ENCODE measurements at places on chromosomes 6 and 20.

GRCh38 chr6:75081921-75082320, 123.9 kb downstream of the COL12A1 start:
- DNase-seq, result no peak

- DNase-seq, result no peak
Measured at GRCh38 chr20:63361519-63362435, 628 bp upstream of the CHRNA4 start.

DNA sequence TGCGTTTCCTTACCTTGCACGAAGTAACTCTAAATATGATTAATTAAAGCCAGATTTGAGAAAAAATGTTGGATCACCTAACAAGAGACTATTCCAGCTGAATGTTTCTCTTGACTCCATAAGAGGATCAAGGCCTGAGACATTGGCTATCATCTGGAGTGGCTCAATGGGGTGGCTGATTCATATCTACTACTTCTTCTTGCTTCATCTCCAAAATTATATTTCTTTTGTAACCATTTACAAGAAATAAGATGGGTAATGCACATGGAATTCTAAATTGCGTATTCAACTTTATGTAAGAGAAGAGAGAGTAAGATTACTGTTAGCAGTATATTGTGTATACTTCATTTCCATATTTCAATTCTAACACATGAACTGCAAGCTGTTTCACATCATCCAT, 819.0 kb upstream of the EYS start:
- no peak for DNase-seq

DNA sequence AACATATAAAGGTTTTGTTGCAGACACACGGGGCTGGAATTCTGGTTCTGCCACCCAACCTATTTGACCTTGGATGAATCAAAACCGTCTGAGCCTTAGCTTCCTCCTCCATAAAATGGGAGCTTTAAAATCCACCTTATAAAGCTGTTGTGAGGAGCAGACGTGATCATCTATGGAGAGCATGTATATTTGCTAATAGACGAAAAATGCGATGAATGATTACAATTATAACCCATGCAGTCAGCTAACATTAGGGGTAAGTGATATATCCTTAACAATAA, 586 bp upstream of the NUP153 start:
- DNase-seq, result no peak

- DNase-seq, result no peak
Measured at GRCh38 chr20:7665376-7665775, 274.9 kb downstream of the HAO1 start.

DNA sequence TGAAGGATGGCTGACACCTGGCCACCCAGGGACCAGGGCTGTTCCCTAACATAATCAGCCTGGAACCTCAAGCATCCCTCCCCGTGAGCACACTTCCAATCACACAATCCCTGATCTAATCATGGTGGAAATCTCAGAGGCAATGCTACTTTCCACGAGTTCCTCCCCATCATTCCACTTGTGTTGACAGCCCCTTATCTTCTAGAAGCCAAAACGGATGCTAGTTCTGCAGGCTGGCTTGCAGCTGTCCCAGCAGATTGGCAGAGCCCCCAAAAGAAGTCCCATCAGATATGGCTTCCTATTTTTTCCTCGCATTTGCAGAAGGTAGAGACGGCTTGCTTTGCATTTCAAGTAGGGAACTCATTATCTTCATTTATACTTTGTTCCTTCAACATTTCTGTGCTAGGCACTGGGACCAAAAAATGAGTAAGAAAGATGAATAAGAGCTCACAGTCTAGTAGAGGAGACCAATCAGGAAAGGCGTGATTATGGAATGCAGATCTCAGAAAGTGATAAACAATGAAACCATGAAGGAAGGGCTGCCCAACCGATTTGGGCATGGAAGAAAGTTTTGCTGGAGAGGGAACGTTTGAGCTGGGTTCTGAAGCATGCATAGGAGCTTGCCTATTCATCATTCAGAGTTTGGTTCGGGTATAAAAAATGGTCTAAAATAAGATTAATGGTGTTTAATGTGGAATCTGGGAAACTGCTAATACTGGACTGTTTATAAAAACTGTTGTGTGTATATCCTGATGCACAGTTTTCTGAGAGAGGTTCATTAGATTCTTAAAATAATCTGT, 44.6 kb upstream of the TBC1D7 start:
- DNase-seq, result no peak

GRCh38 chr20:32457479-32457986, 99.4 kb downstream of the ASXL1 start:
- DNase-seq, result no peak

DNA sequence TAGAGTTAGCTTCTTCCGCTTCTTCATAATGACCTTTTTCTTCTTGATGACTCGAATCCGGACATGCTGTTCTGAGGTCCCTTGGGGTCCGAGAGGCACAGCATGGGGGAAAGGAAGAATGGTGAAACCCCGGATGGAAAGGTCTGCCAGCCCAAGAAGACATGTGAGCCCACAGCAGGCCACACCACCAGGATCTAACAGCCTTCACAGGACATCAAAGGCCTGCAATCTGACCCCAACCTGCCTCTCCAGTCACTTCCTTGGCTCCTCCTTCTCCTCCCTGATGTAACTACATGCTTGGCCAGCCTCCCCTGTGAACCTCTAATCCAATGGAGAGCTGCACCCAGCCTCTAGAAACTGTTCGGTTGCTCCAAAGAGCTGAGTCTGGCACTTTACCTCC, 1.6 kb downstream of the CPXM1 start:
- no peak for DNase-seq

DNA sequence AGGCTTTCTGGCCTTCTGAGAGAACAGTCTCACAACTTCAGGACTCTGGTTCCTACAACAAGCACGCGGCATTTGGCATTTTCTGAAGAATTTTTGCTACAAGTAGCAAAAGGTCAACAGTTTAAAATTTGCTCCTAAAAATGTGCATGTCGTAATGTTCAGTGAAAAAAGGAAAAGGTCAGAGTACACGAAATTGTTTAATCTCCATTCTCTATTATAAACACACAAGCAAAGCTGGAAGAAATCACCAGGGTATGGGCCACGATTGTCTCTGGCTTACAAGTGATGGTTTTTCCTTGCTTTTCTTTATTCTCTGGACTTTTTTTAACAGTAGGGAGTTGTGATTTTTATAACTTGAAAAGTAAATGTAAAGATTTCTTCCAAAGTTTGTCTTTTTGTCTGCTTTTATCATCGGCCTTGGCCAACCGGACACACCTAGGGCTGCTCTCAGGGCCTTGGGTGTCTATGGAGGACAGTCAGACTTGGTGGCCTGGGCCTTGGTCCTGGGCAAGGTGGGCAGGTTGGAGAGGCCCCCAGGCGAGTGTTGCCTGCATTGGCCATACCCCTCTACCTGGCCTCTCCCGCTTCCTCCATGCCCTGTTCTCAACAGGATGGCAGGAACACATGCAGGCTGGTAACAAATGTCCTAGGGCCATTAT, 32.4 kb downstream of the PLEKHG1 start:
- no peak for DNase-seq

DNA sequence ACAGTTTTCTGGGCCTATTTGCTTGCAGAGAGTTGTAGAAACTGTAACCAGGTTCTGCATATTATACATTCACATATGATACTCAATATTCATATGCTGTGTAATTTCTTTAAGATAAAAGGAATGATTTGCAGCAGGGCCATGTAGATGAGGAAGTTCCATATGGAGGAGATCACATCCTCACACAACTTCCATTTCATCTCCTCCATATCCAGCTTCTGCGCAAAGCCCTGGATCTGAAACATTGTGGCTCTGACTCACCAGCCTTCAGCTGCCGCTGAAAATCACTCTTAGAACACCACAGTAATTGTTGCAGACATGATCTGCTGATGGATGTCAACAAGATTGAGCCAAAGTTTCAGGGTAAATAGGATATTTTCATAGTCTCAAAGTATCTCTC, 57.7 kb downstream of the PXDC1 start:
- no peak for DNase-seq

- no peak for DNase-seq
Measured at GRCh38 chr6:5135788-5136376, 50.7 kb downstream of the PPP1R3G start.

GRCh38 chr6:6516666-6517458, 71.7 kb upstream of the LY86 start:
- no peak for DNase-seq

DNA sequence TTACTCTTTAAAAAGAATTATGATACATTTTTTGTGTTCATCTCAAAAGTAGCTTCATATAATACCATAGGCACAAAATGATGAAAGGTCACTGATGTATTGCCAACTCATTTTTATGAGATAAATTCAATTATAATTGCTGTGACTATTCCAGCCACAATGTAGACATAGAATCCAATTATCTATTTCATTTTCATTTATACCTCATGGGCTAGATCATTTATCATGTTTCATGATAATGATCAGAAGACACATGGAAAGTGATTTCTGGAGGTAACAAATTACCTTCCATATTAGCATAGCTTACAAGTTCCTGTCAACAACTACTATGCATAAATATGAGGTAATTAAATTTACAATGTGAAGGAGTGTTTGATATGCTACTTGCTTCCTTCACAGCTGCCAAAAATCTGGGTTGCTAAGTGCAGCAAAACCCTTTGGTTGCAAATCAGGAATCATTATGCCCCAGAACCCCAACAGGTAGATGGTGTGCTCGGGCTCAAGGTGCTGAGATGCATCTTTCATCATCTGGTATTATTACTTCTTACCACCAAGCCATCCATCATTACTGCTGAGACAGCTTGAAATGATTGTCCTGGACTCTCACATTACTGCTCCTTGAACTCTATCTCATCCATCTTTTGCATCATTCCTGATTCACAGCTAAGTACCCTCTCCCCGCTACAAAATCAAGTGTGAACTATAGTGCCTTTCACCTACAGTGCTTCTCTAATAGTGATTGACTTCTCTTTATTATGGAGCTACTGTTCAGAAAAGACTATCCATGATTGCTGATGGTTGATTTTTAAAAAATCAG, 306.0 kb upstream of the THEMIS start:
- no peak for DNase-seq

DNA sequence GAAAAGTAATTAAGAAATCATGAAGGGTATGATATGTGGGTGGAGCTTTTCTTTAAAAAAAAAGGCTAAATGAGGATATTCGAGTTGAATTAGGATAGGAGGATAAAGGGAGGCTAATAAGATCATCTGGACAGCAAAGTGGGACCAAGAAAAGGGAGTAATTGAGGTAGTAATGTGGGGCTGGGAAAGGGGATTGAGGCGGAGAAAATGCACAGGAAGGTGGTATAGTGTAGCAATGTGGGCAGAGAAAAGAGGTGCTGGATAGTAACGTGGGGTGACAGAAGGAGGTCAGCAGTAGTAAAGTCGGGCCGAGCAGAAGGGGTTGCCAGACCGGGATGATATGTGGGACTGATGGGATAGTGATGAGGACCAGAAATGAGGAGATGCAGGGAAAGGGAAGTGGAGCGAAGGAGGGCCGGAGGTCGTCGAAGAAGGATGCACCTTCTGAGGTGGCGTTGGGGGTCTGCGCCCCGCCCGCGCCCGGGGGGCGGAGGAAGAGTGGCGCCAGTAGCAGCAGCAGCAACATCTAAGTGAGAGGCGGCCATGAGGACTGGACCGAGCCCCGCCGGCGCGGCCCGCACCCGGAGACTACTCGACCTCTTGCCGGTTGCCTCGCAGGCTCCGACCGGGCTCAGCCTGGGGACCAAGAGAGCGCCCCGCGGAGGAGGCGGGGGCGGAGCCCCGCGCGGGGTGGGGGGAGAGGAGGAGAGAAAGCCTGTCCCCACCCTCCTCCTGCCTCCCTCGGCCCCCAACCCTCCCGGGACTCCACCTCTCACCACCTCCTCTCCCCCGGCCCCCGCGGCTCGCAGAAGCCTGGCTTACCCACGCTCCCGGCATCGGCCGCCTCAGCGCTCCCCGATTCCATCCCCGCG, 887 bp downstream of the GABBR1 start:
- no peak for DNase-seq

GRCh38 chr6:47631269-47631772, 67.1 kb upstream of the ADGRF4 start:
- DNase-seq, result no peak

DNA sequence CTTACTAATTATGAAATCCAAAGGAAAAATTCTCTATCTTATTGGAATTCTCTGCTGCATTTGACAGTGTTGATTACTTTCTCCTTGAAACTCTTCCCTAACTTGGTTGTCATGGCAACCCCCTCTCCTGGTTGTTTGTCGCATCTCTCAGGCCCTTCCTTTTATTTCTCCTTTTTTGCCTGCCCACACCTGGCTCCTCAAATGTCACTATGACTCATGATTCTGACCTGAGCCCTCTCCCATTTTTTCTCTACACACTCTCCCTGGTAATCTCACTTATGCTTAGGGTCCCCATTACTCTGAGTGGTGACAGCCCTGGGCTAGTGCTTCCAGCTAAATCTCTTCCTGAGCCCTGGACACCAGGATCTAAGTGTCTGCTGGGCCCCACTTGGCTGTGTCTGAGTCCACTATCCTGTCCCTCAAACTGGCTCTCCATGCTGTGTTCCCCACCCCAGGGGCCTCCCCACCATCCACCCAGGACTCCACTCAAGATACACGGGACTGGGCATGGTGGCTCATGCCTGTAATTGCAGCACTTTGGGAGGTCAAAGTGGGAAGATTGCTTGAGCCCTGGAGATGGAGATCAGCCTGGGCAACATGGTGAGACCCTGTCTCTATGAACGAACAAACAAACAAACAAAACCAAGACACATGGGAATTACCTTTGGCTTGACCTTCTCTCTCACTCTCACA, 16.5 kb upstream of the NNAT start:
- no peak for DNase-seq

DNA sequence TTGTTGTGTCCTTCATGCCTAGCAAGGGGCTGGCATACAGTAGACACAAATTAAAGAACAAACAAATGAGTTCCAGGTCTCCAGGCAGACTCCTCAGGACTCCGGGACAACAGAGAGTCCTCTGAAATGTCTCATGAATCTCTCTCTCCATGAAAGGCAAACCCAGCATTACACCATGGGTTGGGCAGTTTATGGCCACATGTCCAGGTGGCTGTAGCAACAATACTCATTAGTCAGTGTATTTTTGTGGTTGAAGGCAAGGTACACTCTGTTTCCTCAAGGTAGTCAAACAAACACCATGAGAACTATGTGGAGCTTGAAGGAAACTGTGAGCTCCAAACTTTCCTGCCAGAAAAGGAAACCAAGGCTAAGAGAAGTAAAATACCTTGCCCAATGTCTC, 62.2 kb downstream of the KCNB1 start:
- no peak for DNase-seq
